Dorsolateral prefrontal cortex (tissue), 122 donors: ENCODE measurements at places on chromosomes 12 and 14. TPM values are rescaled to one million over a fixed set of nuclear protein-coding genes. Genes with fewer than 3 reads are reported as not detected.

Gene RPS29
- 376 TPM for total RNA-seq

- no peak for DNase-seq
Observed at GRCh38 chr14:56270921-56271320, 152.7 kb downstream of the PELI2 start.

DNA sequence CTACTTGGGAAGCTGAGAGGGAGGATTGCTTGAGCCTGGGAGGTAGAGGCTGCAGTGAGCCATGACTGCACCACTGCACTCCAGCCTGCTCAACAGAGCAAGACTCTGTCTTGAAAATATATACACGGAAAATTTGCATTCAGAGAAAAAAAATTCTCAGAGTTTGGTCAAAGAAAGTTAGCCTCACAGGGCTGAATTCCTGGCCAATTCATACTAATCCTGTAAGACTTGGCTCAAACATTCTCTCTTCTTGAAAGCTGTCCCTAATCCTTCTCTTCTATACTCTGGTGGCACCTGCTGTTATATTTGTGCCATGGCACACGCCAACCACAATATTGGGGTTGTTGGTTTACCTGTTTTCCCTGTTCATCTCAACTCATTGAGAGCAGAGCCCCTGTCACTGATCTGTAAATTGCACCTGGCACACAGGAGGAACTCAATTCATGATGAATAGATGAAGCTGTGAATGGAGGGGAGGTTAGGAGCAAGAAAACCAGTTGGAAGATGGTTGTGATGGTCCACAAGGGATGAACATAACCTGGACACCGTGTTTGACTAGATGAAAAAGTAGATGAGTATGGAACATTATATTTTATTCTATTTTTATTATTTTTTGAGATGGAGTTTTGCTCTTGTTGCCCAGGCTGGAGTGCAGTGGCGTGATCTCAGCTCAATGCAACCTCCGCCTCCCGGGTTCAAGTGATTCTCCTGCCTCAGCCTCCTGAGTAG, 36.8 kb upstream of the SPTSSA start:
- no peak for DNase-seq

Gene PPFIBP1
- total RNA-seq = 151 TPM

GRCh38 chr12:21718944-21719650, 55.4 kb downstream of the KCNJ8 start:
- no peak for DNase-seq

Gene RERG
- total RNA-seq = 19.8 TPM

GRCh38 chr12:70739756-70740155, 102.5 kb upstream of the PTPRB start:
- no peak for DNase-seq

GRCh38 chr14:24941719-24942118, 108.2 kb downstream of the STXBP6 start:
- no peak for DNase-seq

GRCh38 chr12:104598342-104599271, 141.9 kb downstream of the CHST11 start:
- DNase-seq = no peak

GRCh38 chr12:100553936-100554335, 19.5 kb upstream of the GAS2L3 start:
- DNase-seq = no peak

GRCh38 chr12:114263056-114263805, 142.7 kb downstream of the TBX5 start:
- DNase-seq = no peak

DNA sequence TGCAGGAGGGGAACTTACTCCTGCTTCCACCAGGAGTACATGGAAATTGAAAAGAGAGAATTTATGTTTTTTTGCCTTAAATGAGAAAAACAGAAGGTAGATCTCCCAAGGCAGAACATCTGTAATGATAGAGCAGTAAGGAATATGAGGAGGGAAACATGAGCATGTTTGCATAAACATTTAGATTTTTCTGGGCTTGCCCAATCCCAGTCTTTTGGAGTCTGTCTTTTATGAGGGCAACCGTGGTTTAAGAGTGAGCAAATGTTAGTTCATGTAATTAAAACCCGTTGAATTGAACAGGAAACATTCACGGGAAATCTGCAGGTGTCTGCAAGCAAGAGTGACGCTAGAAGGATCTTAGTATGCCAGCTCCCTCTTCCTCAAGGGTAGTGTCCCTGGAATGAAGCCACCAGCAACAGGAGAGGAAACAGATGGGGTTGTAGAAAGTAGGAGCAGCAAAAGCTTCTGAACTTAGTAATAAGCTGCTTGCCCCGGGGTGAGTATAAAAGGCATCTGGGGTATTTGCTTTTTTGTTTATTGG, 79.3 kb downstream of the ARF6 start:
- no peak for DNase-seq

DNA sequence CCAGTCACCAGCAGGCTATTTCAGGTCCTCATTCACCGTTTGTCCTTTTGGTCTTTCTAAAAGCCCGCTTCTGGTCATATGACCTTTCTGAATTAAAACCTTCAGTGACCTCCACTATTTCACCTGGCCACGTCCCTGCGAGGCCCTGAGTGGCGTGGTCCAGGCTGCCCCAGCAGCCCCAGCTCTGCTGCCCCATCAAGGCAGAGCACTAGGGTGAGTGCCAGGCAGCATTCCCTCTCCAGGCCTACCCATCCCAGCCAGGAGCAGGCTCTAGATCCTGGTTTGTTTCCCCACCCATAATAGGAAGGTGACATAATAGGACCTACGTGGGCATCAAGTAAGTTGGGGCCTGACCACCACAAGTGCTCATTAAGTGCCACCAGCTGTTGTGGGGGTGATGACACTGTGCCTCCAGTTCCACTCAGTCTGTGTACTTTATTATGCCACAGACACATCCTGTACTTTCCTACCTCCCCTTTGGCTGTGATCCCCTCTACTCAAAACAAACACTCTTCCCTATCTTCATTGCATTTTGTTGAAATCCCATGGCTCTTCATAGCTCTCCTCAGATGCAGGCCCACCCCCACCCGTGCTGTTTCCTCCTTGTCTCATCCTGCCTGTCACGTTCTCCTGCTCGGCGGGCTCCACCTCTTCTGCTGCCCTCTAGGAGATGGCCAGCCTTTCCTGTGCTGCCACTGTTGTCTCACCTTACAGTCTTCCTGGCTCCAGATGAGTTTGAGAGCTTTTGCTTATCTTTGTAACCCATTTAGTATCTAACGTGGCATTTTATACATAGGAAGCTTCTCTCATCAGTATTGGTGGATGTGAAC, 21.4 kb downstream of the CKB start:
- no peak for DNase-seq

Gene RND1
- total RNA-seq = 60.3 TPM

- DNase-seq = no peak
Observed at GRCh38 chr14:69584389-69584788, 9.7 kb upstream of the CCDC177 start.

Gene ZBTB1
- 44.0 TPM for total RNA-seq

DNA sequence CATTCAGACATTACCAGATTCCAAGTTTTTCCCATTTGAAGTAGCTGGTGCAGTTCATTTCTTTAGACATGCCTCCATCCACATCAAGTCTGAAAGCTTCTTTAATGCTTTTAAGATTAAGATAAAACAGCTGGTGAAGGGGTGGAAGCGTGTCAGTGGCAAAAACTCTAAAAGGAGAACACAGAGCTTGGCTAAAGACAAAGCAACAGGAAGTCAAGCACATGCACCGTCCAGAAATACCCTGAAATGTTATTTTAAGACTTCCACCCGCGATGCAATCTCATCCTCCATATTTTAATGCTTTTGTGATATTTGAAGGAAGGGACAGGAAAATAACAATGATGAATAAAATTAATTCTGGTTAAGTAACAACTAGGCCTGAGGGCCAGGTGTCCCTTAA, 31.8 kb downstream of the PPM1H start:
- no peak for DNase-seq

- no peak for DNase-seq
Observed at GRCh38 chr12:108592033-108592909, 5.6 kb downstream of the TMEM119 start.

DNA sequence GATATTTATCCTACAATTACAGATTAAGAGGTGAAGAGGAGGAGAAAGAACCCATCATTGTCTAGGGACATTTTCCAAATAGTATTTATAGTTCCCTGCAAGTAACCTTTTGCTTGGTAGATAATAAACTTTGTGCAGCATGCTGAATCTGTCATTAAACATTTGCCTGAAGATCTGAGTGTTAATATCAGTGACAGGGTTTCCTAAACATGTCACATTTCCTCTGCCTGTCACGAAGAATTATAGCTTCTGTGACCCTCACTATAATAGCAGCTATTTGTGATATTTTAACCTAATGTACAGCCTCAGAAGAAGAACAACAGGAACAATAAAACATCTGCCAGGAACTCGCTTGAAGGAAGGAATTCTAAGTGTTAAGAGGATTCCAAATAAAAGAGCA, 350.3 kb downstream of the GXYLT1 start:
- no peak for DNase-seq

DNA sequence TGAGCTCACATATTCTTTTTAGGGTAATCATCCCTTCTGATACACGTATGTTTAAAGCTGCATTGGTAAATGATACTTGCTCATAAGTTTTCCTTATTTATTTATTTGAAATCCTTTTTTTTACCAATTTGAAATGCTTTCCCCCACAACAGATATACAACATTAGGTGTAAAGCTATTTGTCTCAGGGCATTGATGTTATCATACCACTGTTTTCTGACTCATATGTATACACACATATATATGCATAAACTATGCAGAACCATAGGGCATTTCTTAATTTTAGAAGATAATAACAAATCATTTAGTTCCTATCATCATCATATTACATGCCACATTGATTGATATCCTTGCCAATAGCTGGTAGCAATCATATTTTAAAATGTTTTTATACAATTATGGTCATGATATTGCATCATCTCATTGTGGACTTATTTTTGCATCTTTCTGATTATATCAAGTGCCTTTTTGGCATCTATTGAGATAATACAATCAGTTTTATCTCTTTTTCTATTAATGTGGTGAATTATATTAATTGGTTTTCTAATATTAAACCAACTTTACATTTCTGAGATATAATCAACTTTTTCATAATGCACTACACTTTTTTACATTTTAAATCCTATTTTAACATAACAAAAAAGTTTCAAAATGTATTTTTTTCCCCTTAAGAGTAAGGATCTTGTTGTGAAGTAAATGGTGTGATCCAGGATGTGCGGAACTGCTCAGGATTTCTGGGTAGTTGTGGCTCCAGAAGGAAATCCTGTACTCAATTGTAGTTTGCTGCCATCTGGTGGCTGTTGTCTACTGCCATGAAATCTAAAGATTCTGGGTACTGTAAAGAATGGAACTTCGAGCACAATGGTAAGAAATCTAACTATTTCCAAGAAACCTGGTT, 16.7 kb downstream of the OR9K2 start:
- no peak for DNase-seq

DNA sequence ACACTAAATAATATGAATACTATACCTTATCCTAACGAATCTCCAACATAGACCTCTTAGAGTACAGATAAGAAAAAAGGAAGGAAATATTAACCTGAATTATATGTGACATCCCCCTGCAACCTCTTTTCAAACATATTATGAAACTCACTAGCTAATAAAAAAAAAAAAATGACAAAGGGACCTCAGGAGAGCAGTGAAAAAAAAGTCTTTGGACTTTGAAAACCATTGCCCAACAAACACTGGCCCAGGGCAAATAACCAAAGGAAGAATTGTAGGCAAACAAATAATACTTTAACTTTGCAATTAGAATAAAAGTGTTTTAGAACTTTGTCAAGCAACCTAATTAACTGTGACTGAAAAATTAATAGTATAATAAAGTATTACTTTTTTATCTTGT, 7.7 kb downstream of the SOX5 start:
- DNase-seq = no peak

Gene ITGB7
- not detected for total RNA-seq

GRCh38 chr14:22225516-22226140, 363.4 kb downstream of the DAD1 start:
- DNase-seq = no peak

Gene LALBA
- total RNA-seq = not detected
